RWPE2 (cell line): ENCODE measurements at places on chromosomes 5 and 9.
A peak's percentile ranks its signal among the peaks of the same experiment; 100 is the strongest.

GRCh38 chr9:36903541-36904435, 130.3 kb downstream of the PAX5 start:
- peak overlapping the region; percentile 9 for H3K27ac ChIP-seq
- DNase-seq = peak; percentile 83
- H3K4me3 ChIP-seq = no peak overlapping the region
- H3K36me3 ChIP-seq = no peaks in the 10 kb centered on the region
- peaks cover 5% of the 10 kb centered on the region for H3K4me1 ChIP-seq

- H3K27me3 ChIP-seq = no peaks in the 10 kb centered on the region
- H3K4me3 ChIP-seq = no peak overlapping the region
- H3K36me3 ChIP-seq = peaks cover 23% of the 10 kb centered on the region
- no peak overlapping the region for H3K27ac ChIP-seq
These were observed 40.5 kb upstream of the KIAA1958 start for GRCh38 chr9:112446080-112446479.

GRCh38 chr9:133855802-133856521, 117.8 kb upstream of the SARDH start:
- H3K27ac ChIP-seq = peak overlapping the region; percentile 78
- no peak for DNase-seq
- peaks cover 2% of the 10 kb centered on the region for H3K36me3 ChIP-seq
- peaks cover 12% of the 10 kb centered on the region for H3K4me1 ChIP-seq

DNA sequence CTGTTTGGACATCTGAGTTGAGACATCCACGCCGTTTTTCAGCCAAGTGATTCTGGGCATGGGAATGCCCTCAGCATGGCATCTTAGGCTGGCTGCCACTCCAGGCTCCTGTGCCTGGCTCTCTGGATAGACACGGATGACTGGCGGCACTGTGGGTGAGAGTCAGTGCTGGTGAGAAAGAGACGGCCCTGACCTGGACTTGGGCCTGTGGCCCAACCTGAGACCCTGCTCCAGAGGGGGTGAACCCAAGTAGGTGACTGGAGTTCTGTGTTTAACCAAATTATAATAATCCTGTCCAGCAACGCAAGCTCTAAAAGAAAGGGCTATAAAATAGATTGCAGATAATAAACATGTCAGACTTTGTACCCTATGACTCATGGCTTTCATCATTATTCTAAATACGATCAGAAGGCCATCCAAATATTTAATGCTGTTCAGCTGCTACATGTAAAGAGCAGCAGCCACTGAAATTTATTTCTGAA, 173.9 kb downstream of the HSPA4 start:
- H3K27me3 ChIP-seq = no peaks in the 10 kb centered on the region
- DNase-seq = peak; percentile 45
- peak overlapping the region; percentile 97 for H3K27ac ChIP-seq
- peaks cover 52% of the 10 kb centered on the region for H3K4me1 ChIP-seq
- no peaks in the 10 kb centered on the region for H3K36me3 ChIP-seq
- no peak overlapping the region for H3K4me3 ChIP-seq

GRCh38 chr5:16853518-16853917, 82.6 kb downstream of the MYO10 start:
- no peak overlapping the region for H3K27ac ChIP-seq
- peaks cover 31% of the 10 kb centered on the region for H3K4me1 ChIP-seq
- H3K36me3 ChIP-seq = peaks cover 10% of the 10 kb centered on the region
- no peak overlapping the region for H3K4me3 ChIP-seq
- H3K27me3 ChIP-seq = no peaks in the 10 kb centered on the region

DNA sequence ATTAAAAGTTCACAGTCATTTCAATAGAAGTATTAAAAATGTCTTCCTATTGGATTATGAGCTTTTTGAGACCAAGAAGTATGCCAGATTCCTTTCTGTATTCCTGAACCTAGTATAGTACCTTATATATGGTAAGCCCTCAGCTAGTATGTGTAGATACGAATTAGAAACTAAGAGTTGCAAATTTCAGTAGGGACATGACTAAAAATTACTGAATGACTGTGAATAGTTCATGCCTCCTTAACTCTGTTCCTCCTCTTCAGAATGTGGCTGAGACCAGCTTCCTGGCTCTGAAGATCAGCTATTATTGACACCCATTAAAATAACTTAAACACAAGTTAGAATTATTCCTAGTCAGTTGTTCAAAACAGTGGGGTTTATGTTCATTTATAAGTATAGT, 19.7 kb downstream of the KDM3B start:
- H3K4me1 ChIP-seq = peaks cover 5% of the 10 kb centered on the region
- peaks cover 43% of the 10 kb centered on the region for H3K36me3 ChIP-seq
- no peak overlapping the region for H3K4me3 ChIP-seq

DNA sequence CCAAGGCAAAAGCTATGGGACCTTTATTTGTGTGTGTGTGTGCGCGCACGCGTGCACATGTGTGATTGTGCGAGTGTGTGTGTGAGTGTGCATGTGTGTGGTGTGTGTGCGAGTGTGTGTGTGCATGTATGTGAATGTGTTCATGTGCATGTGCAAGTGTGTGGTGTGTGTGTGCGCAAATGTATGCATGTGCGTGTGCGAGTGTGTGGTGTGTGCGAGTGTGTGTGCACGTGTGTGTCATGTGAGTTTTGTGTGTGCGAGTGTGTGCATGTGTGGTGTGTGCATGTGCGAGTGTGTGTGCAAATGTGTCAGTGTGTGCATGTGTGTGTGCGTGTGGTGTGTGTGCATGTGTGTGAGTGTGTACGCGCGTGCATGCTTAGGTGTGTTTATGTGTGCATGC, 11.1 kb upstream of the GLT6D1 start:
- no peaks in the 10 kb centered on the region for H3K36me3 ChIP-seq
- no peak for DNase-seq
- no peaks in the 10 kb centered on the region for H3K4me1 ChIP-seq
- H3K4me3 ChIP-seq = no peak overlapping the region

- peaks cover 44% of the 10 kb centered on the region for H3K27me3 ChIP-seq
- no peaks in the 10 kb centered on the region for H3K4me1 ChIP-seq
- DNase-seq = no peak
- no peak overlapping the region for H3K27ac ChIP-seq
- no peak overlapping the region for H3K4me3 ChIP-seq
These were observed 38.2 kb upstream of the CEP72 start for GRCh38 chr5:573976-574375.
